ENCODE measurements at places on chromosomes 12 and 14. TPM values are rescaled to one million over a fixed set of nuclear protein-coding genes. Genes with fewer than 3 reads are reported as not detected.

- DNase-seq, result no peak
Measured at GRCh38 chr12:57157588-57158173, 10.3 kb upstream of the LRP1-AS start.

- no peak for DNase-seq
Measured at GRCh38 chr12:68121143-68121542, 38.4 kb downstream of the IFNG start.

DNA sequence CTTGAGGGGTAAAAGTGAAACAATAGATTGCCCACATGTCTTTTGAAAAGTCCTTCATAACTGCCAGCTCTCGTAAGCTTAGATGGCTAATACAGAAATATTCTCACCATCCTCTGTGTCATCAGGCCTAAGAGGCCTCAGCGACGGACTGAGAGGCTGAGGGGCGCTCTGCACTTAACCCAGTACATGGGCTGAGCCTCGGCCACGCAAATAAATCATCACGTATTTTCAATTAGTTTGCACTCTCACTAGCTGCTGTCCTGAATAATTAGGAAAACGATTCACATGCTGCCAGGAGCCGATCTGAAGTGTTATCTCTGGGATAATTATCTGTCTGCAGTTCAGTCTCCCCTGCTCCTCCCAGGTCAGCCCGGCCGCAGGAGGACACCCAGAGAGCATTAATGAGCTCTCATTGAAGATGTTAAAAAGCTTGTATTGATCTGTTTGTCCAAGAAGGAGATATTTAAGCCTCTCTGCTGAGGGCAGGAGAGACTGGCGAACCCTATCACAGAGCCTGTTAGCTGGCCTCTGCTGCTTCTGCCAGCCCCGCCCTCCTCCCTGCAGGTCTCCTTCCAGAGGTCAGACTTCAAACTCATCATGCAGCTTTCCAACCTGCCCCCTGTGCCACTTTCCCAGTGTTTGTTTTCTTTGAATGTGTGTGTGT is 1051.3 kb downstream of the VRK1 start:
- no peak for DNase-seq

DNA sequence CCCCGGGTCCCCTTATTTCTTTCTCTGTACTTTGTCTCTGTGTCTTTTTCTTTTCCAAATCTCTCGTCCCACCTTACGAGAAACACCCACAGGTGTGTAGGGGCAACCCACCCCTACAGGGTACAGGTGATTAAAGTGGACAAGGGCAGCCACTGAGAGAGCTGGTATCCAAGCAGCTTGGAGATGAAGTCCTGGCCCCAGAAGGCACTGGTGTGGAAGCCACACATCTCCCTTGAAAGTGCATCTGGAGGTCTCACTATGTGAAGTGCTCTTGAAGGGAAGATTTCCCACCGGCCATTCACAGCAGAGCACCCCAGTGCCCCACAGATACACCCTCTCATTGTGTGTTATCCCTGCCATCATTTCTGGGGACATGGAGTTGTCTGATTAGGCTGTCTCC is 6.3 kb upstream of the BICD1 start:
- DNase-seq, result no peak

- DNase-seq, result peak; percentile 21
Measured at GRCh38 chr12:14999021-14999694, 26.3 kb downstream of the PDE6H start.

DNA sequence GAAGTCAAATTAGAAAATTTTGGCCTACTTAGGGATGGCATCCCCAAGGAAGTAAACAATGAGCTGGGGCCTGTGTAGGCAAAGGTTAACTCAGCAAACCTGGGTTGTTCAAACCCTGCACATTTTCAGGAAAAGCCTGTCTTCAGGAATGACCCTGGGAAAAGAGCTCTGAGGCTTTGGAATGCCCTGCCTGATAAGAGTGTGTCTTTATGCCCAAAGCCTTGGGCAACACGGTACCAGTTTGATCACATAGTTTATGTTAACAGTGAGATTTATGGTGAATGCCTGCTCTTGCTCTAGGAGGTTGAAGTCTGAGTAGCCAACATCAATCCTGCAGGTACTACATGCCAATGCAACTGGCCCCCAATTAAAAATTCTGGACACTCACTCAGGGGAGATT is 28.2 kb upstream of the STAB2 start:
- no peak for DNase-seq

The ACVRL1 gene
- total RNA-seq, result 18.0 TPM

Measured in fibroblast of villous mesenchyme (primary cell).